MV-4-11 (cell line): ENCODE measurements at places on chromosomes 5 and 9.

DNA sequence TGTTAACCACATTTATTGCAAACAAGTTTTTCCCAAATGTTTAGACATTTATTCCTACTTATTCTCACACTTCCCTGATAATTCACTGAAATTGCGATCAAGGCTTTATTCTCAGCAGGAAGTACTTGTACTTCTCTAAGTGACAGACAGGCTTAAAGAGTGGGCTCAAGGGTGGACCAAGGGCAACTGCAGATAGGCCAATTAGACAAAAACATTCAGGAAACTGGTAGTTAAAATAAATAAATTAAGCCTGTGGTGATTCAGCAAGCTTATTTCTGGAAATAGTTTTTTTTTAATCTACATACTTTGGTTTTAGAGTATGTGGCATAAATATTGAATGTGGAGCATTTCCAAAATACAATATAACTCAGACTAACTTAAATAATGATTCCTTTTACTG is 136.1 kb downstream of the UGCG start:
- DNase-seq = no peak

DNA sequence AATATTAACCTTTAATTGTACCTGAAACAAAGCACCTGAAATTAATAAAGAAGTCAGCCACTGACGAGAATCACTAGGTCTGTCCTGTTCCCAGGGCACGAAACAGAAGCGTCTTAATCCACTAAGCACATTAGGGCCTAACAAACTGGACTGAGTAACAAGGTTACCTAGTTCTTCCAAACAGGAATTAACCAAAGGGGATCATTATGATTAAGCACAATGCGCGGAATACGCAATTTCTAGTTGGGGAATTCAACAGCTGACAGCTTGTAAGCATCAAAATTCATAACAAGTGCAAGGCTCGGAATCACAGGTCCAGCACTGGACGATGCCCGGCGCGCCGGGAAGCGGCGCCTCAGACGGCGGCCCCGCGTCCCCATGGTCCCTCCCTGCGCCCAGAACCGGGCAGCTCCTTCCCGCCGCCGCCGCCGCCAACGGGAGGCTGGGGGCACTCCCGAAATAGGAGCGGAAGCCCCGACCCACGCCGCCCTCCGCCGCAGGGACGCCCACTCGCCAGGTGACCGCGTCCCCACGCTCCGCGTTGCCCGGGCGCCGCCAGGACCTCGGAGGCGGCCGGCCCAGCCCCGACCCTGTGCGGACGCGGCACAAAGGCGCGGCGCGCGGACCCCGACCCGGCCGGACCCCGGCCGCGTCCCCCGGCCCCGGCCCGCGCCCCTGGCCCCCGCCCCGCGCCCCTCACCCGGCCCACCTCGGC is 898 bp downstream of the CAMSAP1 start:
- no peak for DNase-seq

DNA sequence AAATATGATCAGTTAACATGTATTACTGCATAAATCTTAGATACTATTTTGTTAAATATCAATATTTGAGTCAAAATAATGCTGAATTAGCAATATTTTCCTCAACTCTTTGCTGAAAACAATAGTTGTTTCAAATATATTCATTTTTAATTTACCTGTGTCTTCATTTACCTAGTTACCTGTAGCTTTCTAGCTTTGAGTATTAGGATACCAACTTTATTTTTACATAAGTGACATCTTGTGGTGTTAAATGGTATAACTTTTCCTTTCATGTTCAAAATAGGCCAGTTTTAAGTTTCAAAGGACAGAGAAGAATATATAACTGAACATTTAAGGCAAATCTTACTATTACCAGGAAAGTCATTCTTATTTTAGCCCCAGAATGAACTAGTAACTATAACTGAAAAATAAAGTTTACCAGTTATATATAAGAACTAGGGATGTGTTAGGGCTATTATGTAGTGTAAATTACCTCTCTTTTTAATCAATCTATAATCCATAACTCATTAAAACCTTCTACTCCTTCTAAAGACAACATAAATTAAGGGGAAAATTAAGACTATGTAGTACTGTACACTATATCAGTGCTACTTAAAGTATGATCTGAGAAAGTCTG is 25.3 kb downstream of the AP3B1 start:
- DNase-seq = peak; percentile 8

DNA sequence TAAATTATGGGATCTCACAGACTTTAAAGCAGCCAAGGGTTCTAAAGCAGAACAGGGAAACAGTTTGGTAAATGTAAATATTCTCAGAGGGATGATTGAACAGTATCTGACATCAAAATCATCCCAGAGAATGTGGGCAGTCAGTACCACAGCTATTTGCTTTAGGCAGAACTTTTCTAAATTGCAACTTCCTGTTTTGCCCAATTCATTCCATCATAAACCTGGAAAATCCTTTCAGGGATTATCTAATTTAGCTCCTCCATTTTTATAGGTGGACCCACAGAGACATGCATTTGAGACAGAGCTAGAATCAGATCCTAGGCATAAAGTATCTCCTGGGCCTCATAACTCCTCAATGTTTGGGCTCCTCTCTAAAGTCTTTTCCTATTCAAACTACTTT is 12.4 kb downstream of the NR6A1 start:
- DNase-seq = no peak

DNA sequence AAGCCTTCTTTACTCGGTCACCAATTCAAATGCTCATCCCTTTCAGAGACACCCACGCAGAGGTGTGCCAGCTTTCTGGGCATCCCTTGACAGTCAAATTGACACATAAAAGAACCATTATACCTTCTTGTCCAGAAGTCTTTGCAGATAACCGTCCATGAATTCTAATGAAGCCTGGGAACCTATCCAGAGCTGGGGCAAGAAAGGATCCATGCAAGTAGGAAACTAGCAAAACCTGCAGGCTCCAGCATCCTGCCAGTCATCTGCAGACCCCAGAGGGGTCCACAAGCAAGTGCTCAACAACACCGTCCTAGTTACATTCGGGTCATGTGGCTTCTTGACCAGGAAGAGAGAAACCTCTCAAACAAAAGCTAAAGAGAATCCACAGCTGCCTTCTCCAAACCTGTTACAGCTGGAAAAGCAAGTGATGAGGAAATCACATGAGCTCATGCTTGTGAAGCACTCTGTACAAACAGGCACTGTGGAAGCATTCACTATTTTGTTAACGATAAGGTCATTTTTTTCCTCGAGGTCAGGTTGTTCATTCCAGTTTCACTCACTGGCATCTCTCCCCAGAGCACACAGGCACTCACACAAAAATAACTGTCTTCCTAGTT is 80.2 kb upstream of the DMRT1 start:
- DNase-seq = no peak

GRCh38 chr5:40071870-40072269 is 607.8 kb upstream of the PTGER4 start:
- DNase-seq = no peak

DNA sequence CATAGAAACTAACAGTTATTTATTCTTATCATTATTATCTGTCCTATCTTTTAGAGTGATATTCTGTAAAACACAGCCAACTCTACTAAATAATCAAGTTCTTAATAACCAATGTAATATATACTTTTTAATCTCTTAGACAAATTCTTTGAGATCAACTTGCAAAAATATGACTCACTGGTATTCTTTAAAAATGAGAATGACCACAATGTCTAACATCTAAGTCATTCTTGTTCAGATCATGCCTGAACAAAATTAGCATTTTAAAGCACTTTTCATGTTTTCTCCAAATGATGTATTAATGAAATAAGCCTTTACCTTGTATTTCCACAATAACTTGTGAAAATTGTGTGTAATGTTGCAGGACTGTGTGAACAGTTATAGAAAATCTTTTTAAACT is 356.9 kb upstream of the RGMB start:
- no peak for DNase-seq

- no peak for DNase-seq
These were observed 324.7 kb downstream of the TLE4 start for GRCh38 chr9:79896390-79896980.

DNA sequence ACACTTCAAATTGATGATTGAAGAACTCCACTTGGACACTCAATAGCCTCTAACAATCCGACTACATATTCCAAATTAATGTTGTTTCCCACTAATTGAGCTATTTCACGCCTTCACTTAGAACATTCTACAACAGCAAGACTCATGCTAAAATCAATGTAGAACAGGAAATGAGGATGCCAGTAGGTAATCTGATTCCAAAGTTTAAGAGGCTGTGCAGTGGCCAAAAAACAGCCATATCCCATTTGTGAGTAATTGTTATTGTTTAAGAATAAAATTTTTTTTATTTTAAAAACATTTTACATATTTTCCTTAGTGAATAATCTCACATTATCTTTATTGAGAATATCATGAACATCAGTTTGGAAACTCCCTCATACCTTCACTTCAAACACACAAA is 35.7 kb upstream of the GHR start:
- DNase-seq = no peak

DNA sequence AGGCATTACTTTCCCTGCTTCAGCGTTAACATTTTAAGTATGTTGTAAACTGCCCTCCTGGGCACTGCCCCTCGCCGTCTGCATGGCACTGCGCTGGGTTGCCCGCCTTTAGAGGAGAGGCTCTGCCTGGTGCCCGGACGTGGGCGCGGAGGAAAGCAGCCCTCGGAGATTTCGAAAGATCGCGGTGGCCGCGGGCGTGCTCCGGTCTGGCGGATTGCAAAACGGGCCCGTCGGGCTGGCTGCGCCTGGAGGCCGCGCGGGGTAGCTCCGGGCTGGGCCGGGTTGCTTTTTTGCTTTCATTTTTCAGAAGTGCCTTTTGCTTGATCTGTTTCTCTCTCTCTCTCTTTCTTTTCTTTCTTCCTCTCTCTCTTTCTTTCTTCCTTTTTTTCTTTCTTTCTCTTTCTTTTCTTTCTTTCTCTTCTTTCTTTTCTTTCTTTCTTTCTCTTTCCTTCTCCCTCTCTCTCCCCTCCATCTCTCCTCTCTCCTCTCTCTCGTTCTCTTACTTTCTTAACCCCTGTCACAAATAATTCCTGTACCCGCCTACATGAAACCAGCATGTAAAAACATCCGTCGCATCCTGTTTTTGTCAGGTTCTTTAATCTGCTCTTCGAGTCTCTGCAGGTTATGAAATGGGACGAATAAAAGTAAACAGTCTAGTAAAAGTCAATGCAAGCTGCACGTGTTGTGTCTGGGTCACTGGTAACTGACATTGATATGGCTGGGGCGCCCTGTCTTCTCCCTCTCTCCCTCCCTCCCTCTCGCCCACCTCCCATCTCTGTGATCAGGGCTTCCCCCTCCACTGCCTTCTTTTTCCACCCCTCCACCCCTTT is 1.7 kb downstream of the FST start:
- DNase-seq = peak; percentile 80

DNA sequence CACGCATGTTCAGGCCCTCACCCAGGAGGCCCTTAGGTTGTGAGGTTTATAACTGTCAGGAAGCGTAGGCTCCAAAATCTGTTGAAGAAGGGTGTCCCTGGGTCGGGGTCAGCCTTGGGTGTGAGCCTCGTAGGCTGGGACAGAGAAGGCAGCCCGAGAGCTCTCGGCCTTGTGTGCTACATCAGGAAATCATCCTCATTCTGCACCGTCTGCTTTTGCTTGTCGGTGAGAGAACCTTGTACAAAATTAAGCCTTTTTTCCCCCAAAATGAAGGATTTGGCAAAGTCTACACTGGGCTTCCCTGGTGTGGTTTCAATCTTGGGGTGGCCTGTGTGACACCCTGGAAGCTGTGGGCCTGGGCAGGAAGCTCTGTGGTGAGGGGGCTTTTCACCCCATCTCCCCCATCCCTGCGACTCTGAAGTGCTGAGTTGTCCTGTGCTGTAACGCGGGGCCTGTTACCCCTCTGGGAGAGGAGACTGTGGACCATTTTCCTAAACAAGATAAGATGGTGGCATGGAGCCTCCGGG is 55.3 kb downstream of the AHRR start:
- no peak for DNase-seq

DNA sequence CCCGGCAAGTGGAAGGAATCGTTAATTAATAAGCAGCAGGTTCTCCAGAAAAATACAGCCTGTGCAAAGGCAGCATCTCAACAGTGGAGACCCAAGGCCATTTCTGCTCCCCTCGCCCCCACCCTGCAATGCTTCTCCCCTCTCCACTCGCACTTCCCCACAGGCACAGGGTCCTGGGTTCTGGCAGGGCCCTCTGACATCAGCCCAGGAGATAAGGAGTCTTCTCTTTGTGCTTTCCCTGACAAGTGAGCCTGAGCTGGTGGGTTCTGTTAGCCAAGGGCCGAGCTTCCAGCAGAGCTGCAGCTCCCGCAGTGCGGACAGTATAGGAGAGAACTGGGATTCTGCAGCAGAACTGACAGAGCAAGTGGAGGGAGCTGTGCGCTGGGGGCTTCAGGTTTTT is 257.5 kb downstream of the NSG2 start:
- DNase-seq = no peak

DNA sequence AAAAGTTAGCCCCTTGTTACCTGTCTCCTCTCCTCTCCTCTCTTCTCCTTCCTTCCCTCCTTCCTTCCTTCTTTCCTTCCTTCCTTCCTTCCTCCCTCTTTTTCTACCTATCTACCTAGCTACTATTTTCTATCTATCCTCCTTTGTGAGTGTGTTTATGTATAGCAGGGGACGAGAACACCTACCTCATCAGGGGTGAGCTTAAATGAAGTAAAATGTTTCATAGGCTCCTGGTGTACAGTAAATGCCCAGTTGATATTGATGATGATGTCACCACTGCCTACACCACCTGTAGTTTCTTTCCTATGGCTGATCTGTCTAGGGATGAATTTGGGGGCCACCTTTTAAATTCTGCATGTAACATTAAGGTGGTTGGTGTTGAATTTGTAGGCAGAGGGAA is 4.3 kb downstream of the SPIN1 start:
- DNase-seq = no peak

- no peak for DNase-seq
These were observed 122.1 kb upstream of the COL5A1 start for GRCh38 chr9:134519375-134520070.

- DNase-seq = no peak
These were observed 220.5 kb downstream of the GDNF start for GRCh38 chr5:37619353-37619752.

GRCh38 chr5:93186076-93186682 is 394.8 kb downstream of the NR2F1-AS1 start:
- DNase-seq = no peak

GRCh38 chr9:112285056-112285455 is 48.4 kb downstream of the PTBP3 start:
- DNase-seq = peak; percentile 75

DNA sequence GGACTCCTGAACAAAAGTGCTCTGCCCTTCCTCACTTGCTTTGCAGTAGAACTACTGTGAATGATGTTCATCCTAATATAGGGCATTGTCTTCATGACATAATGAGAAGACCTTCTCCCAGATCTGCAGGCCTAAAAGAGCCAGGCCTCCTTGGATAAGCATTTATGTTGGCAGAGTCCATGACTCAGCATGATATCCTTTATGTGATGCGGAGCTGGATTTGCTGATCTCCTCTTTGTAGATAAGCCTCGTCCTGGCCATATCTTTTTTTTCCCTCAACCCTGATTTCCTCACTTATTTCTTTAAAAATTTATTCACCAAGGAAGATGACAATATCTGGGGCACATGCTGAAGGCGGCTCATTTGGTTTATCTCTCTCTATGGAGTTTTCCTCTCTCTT is 62.4 kb upstream of the TAS2R1 start:
- no peak for DNase-seq

DNA sequence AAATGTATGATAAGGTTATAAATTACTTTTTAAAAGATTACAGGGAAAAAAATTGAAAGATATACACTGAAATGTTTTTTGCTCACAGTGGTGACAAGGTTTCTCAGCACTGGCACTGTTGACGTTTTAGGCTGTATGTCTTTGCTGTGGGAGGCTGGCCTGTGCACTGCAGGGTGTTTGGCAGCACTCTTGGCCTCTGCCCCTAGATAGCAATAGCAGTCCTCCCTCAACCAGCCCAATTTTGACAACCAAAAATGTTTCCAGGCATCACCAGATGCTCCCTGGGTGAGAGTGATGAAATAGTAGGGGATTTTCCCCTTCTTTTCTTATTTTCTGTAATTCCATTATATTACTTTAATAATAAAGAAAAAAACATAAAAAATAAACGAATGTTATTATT is 3.3 kb downstream of the CD274 start:
- DNase-seq = no peak
